CD4-positive, alpha-beta T cell treated with Interleukin-15 for 4 hours (primary cell): ENCODE measurements at places on chromosomes 5 and 9.

DNA sequence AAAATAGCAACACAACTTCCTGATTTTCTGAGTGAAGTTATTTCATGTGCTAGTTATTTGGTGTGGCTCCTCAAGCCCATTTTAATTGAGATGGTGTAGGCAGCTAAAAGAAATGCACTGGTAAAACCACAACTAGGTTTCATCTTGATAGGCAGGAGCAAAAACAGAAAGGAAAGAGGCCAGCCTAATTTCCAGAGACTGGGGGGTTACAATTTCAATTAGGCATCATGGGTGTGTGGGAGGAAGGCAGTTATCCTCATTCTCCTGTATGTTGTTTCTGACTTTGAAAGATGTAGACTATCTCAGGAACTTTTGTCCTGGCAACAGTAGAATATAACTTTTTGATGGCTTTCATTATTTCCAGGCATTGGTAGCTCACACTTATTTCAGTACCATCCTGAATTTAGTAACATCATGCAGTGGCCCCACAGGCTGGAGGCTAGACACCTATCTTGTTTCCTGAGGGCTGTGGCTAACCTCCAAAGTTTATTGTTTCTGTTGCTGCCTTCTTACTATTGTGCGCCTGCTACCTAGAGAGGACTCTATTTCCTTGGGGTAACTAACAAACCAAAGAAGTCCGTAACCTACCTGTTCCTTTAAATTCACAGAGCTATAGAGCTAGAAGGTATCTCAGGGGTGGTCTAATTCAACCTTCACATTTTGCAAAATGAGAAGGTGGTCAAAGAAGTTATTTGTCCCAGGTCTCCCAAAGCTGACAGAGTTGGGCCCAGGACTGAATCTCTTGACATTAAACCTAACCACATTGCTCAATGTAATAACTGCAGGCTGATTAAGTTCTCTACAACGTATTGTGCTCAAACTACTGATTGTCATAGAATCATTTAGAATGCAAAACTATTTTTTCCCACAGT, 42.4 kb downstream of the FYB1 start:
- DNase-seq: peak; percentile 66

DNA sequence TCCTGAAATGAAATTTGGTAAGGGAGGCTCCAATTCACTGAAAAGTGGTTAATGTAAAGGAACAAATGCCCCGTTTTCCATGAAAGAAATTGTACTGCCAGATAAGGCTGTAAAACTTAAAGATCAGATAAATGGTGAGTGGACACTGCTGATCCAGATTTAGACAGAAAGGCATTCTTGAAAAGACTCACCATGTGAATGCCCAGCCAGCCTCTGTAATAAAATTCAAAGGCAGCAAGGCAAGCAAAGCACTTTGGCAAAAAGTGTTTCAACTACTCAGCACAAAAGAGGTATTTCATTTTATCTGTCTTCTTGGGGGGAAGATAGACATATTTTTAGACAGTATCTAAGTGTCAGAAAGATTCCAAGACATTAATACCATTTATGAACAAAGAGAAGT, 133.6 kb downstream of the MLLT3 start:
- DNase-seq: no peak

- no peak for DNase-seq
These were observed 105.2 kb downstream of the CDK5RAP2 start for GRCh38 chr9:120474591-120475243.

GRCh38 chr5:100641833-100642232, 106.7 kb downstream of the FAM174A start:
- DNase-seq: no peak

- DNase-seq: no peak
These were observed 162.0 kb downstream of the C9orf50 start for GRCh38 chr9:129458663-129459546.

- no peak for DNase-seq
These were observed 1.8 kb downstream of the UBAP2 start for GRCh38 chr9:34046784-34047379.

DNA sequence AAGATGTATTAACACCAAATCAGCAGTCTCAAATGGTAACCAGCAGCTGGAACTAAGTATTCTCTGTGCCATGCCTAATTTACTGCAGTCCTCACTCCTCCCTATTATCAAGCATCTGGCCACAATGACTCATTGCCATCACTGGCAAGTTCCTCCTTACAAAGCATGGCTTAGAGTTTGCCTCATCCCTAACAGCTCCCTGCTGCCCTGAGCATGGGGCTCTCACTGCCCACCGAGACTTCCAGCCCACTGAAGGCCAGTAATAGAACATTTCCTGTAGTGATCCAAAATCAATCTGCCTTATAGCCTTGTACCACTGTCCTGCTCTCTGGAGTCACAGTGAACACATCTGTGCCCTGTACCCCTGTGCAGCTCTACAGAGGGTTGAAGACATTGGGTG, 211.9 kb upstream of the TRIM32 start:
- DNase-seq: no peak

DNA sequence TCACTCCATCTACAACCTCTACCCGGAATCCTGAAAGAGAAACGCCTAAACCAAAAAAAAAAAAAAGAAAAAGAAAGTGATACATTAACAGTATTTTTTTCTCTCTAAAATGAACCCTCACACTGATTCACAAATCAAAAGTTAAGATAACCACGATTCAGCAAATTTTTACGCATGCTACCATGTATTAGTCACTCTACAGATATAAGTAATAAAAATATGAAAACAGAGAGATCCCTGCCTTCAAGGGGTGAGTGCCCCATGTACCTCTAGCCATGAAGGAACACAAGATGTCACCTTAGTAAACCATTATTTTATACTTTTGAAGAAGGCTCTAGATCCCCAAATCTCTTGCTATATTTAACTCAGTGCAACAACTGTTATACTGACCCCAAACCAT, 33.4 kb downstream of the CEMIP2 start:
- no peak for DNase-seq

- DNase-seq: no peak
These were observed 626.7 kb downstream of the PRR16 start for GRCh38 chr5:121090822-121091221.

DNA sequence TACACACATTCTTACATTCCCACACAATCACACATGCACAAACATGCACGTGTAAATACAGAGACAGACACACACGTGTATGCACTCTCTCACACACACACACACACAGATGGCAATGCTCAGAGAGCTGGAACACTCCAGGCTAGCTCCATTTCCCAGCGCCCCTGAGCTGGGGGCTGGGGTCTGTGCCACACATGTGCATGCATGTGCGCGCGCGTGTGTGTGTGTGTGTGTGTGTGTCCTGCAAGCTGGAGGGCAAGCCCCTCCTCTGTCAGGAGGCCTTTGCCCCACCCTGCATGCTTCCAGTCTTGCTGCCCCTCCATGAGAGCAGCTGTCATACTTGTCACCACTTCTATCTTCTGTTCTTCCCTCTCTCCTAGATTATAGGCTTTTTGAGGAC, 16.6 kb upstream of the S1PR3 start:
- no peak for DNase-seq

DNA sequence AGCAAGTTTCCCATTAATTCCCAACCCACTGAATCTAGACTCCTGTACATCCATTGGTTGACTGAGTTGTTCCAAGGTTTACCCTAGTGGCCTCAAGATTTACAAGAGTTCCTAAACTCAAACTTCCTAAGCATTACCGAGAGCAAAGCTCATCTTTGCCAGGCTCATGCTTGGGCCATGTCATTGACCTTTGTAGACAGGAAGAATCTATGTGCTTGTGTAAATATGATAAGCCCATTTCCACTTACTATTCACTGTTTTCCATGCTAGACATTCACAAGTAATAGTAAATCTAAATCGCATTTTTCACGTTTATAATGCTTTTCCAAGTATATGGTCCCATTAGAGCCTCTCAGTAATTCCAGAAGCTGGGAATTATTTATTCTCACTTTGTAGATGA, 534.5 kb upstream of the CLINT1 start:
- DNase-seq: no peak

- peak; percentile 90 for DNase-seq
These were observed 16.0 kb downstream of the TRAF2 start for GRCh38 chr9:136902259-136902821.

DNA sequence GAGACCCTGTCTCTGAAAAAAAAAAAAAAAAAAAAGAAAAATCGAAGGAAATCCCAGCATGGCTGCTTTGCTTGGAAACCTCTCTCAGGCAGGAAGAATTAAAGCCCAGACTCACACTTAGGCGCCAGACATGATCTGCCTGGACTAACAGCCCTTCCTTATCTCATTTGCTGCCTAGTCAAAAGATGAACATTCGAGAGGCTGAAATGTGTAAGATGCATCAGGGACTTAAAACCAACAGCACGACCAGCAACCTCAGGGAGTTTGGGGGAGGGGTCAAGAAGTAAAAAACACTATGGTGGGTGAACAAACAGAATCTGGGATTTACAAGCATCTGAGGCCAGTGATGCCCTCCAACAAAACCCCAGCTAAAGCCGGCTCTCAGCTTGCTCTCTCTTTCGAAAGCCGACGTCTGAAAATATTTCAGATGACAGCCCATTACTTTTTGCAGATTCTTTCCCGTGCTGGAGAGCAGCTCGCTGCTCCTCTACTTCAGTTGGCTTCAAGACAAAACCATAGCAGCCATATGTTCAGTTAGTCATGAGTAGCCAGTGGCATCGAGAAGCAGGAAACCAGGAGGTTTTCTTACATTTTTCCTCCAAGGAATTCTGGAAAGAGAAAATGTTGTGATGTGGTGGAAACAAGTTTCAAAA, 249.9 kb downstream of the MARCHF11 start:
- DNase-seq: no peak

- no peak for DNase-seq
These were observed 484.7 kb downstream of the ELAVL2 start for GRCh38 chr9:23341346-23341745.

DNA sequence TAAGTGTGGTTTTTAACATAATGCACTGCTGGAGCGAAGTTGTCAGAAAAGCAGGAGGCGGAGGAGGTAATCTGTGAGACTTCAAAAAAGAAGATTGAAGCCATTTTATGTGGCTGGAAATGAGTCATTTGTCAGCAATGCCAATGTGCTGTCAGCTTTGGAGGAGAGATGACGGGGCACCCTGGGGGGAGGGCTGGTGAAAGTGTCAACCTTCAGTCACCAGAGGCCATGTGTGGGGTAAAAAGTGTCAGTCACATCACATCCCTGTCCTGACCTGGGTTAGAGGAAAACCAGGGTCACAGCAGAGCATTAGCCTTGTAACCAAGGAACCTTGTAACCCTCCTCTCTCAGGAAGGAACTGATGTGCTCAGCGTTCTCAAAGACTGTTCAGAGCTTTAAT, 59.1 kb downstream of the TLR4 start:
- DNase-seq: no peak

GRCh38 chr5:132754947-132755346, 7.7 kb downstream of the CCNI2 start:
- DNase-seq: no peak
